ENCODE measurements at places on chromosomes 2 and 18.

- no peak for DNase-seq
Measured at GRCh38 chr18:79323471-79323870, 72.3 kb upstream of the NFATC1 start.

GRCh38 chr2:98480598-98480997, 35.9 kb downstream of the INPP4A start:
- DNase-seq, result no peak

DNA sequence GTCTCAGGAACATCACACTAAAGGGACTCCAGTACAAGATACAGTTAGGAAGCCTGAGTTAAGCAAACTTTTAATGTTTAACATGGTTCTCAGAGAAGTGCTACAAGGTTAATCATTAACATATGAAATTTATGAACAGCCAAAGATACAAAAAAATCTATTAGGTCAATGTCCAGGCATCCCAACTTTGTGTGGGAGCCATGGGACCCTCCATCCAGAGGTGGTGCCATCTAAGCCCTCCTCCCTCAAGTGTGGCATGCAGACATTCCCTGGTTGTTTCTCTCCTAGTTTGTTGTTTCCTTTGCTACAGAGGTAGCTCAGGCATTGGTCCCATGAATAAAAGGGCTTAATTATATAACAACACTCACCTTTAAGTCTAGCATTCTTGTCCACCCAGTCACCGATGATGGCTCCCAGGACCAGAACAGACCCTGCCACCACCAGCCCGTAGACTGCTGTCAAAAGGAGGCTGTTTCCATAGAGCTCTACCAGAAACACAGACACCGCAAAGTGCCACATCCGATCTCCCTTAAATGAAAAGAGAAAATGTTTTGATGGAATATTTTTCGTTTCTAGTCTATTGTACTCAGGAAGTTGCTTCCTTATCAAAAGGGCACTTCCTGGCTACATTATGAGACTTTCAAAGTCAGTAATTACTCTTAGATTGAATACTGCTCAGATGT, 5.7 kb downstream of the SLC40A1 start:
- DNase-seq, result no peak

DNA sequence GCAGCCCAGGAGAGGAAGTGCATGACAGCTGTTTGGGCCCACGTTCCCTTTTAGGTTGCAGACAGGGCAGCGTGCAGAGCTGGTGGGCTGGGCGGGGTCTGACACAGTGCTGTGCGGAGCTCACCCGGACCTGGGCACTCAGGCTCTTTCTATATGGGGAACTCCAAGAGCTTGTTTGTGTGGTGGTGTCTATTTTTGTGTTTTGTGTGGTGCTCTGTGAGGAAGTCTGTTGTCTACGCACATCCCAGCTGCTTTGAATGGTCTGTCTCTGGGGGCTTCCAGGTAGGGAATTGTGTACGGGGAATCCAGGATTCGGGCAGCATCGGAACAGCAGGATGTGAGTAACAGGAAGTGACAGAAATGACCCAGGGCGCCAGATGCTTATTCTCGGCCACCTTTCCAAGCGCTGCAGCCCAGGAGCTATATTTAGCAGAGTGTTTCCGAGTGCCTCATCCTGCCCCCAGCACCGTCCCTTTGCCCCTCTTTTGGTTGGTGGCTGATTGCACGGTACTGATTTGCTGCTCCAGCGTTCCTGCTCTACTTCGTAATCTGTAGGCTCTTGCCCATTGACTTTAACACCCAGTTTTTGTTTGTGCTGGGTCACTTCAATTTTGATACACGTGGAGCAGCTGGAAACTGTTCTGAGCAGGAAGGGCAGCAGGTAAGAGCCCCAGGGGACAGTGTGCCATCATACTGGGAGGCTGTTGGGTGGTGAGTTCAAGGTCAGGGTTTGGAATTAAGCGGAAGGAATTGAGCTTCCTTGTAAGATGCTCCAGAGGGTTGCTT, 64.7 kb downstream of the DGKD start:
- DNase-seq, result no peak

DNA sequence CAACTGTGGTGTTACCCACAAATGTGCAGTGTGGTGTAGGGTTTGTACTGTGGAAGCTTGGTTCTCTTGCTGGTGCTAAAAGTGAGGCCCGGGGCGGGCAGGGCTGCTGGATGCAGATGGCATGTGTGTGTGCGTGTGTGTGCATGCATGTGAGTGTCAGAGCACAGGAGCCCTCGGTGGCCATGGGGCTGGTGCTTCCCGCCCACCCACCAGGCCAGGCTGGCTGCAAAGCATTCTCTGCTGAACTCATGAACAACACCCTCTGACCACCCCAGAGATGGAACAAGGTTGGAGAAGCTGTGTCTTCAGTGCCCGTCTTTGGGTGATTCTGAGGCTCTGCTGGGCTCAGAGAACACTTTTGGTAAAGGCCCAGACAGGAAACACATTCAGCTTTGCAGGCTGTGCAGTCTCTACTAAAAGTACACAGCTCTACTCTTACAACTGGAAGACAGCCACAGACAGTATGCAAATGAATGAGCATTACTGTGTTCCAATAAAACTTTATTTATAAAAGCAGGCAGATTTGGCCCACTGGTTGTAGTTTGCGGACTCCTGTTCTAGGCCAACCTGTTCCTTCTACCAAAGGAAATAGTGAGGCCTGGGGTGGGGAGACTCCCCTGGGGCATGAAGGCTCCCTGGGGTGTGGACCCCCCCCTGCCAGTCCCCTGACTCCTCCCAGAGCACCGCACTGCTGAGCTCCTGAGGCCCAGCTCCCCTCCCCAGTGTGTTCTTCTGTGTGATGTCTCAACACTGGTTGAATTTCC, 225.3 kb upstream of the HDAC4 start:
- no peak for DNase-seq

GRCh38 chr18:13457327-13457726, 238.8 kb downstream of the LDLRAD4 start:
- no peak for DNase-seq

DNA sequence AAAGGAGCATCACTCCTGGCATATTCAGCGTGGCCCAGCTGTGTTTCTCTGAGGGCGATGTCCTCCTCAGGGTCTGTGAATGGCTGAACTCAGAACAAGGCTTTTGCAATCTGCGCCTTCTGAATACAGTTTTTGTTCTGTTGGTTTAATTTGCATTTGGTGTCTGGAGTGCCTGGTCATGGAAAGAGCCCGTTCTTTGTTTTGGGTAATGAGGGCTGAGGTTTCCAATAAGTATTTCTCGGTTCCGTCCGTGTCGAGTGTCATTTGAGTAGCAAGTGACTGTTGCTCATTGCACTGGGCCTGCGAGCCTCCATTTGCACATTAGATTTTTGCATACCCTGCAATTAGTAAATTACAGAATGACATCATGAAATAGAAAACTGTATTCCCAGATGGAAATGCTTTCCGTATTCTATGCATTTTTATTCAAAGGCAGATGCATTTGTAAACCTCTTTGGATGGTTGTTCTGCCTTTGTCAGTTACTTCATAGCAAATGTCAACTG, 57.3 kb downstream of the NEDD4L start:
- no peak for DNase-seq

- no peak for DNase-seq
Measured at GRCh38 chr2:121977326-121977725, 221.9 kb downstream of the TSN start.

DNA sequence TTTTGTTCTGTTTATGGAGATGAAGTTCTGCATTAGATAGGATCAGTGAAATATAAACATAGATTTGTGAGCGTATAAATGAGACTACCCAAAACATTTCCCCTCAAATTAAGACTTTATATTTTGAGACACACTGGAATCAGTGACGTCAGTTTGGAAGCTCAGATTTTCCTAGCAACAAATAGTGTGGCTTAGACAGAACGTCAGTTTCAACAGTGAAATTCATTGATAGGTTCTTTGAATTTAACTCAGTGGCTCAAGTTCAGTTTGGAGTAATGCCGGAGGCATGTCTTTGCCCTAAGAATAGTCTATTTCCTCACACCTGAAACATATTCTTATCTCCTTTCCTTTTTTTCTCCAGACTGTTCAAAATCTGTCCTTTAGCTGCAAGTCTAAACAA, 113.6 kb upstream of the ARHGAP15 start:
- no peak for DNase-seq

DNA sequence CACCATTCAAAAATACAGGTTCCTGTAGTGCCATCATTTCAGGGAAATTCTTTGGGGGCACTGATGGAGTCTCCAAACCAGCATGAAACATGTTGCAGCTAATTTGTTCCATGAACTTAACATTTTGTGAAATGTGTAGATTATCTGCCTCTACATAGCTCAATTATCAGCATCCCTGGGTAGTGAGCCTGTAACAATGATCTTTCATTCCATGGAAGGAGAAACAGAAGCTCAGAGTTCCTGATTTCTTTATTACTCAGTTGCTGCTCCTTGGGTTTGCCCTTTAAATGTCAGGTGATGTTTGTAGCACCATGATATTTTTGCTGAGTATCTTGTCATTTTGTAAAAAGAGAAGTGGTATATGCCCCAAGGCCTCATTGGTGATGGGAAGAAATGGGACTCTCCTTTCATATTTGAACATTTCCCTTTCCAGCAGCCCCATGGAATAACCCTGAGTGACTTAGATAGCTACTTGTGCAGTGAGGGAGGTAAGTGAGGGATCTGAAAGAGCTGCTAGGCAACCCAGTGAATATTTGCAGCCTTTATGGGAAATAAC, 146.9 kb downstream of the CERS6 start:
- DNase-seq, result no peak

GRCh38 chr2:240249423-240250149, 109.1 kb upstream of the OTOS start:
- DNase-seq, result no peak

GRCh38 chr2:197388866-197389587, 45.8 kb downstream of the SF3B1 start:
- DNase-seq, result no peak

DNA sequence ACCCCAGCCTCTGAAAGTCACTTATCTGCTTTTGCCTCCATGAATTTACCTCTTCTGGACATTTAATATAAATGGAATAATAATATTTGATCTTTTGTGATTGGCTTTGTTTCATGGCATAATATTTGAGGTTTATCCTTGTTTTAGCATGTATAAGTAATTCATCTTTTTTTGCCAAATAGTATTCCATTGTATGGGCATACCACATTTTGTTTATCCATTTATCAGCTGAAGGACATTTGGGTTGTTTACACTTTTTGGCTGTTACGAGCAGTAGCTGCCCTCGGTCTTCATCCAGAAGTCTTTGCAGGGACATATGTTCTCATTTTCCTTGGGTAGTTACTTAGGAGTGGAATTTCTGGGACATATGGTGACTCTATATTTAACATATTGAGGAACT, 53.0 kb upstream of the SMIM21 start:
- DNase-seq, result no peak

- no peak for DNase-seq
Measured at GRCh38 chr18:76688724-76689472, 133.5 kb upstream of the ZNF236 start.

DNA sequence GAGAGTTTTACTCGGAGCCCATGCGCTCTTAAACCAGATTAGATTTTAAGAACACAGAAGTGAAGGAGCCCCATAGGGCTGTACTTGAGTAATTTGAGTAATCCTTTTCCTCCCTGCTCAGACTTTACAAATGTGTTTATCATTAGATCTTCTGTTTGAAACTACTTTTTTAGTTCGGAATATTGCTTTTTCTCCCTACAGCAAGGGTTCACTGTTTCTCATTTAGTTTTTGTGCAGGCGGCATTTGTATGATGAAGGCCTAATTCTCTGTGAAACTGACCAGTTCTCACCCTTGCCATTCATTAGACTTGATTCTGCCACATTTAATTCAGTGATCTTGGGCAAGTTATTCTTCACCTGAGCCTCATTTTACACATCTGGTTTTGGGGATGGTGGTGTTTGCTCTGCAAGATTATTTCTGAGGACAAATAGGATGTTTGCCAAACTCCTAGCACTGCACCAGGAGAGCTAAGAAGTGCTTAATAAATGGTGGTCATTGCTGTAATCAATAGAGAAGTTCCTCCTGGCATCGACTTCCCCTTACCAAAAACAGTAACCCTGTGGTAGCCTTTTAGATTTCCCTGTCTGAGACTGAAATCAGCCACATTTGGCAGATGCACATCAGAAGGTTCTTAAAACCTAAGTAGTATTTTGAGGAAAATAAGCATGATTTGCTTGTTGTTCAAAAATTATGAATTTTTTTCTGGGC, 2.2 kb downstream of the B3GNT2 start:
- DNase-seq, result no peak

- no peak for DNase-seq
Measured at GRCh38 chr2:152433289-152433688, 98.3 kb downstream of the FMNL2 start.

DNA sequence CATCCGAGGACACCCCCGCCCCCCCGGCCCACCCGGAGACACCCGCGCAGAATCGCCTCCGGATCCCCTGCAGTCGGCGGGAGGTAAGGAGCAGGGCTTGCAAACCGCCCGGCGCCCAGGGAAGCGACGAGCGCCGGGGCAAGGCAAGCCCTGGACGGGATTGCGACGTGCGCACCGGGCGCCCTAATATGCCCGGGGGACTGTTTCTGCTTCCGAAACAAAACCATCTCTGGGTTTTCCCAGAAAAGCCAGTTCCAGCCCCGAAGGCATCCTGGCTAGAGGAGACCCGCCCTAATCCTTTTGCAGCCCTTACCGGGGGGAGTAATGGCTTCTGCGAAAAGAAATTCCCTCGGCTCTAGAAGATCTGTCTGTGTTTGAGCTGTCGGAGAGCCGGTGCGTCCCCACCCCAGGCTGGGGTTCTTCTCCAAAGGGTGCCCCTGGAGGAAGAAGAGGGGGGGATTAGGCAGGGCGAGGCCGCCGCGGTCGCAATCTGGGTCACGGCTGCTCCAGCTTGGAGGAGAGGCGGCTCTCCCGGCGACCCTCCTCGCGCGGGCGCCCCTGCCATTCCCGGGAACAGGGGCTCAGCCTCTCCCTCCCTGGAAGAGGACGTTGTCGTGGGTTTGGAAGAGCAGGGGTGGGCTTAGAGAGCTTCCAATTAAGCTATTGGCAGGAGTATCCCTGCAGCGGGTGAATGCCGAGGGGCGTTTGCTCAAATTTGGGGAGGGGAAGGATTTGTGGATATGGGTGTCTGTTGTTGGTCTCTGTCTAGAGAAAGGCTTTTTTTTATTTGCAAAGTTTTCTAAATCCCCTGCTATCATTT, 521 bp downstream of the MYCN start:
- no peak for DNase-seq

DNA sequence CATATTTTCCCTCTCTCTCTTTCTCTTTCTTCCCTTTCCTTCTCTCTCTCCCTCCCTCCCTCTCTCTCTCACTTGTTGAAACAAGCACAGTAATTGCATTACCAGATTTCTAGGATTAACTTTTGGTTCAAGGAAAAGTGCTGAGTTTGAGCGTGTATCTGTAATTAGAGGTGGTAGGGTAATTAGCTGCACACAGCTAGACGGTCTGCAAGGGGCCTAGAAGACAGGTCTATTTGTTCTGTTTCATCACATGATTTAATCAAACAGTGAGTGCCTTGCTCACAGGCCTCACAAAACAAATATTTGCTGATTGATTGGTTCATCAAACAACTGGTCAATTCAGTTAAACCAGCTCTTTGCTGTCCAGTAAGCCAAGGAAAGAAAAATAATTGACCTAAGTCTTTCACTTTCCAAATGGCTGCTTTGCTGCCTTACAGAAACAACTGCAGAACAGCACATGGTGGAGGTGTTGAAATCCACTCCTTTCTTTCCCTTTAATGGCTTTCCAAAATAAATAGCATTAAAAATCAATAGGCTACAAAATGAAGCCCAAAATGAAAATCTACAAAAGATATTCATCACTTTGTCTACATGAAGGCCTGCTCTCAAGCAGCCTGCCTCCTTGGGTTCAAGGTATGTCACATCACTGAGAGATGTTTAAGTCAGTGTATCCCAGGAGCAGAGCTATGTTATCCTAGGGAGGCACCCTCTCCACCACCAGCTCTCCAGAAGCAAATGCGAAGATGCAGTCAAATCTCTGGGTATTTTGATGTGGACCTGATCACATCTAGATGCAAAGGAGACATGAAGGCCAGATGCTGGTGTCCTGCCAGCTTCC, 264.4 kb upstream of the SIX2 start:
- DNase-seq, result no peak
